ENCODE measurements at places on chromosomes 4 and X.

- DNase-seq: no peak
Measured at GRCh38 chr4:78532046-78532445, 19.5 kb upstream of the ANXA3 start.

- DNase-seq: no peak
Measured at GRCh38 chr4:110085131-110085530, 113.3 kb downstream of the ELOVL6 start.

DNA sequence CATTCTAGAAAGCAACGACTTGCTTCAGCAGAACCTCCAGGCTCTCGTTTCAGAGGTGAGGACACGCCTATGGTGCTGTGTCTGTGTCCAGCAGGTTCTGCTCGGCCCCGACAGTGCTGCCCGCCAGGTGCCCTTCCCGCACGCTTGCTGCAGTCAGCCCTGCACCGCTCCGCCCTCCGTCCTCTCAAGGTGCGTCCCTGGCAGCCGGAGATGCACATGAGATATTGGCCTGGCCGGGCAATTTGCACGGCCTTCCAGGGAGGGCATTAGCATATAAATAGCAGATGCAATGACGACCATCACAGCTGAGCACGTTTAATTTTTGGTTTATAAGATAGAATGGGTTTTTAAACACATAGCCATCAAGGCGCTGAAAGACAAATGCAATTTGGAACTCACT is 14.4 kb downstream of the UVSSA start:
- DNase-seq: no peak

DNA sequence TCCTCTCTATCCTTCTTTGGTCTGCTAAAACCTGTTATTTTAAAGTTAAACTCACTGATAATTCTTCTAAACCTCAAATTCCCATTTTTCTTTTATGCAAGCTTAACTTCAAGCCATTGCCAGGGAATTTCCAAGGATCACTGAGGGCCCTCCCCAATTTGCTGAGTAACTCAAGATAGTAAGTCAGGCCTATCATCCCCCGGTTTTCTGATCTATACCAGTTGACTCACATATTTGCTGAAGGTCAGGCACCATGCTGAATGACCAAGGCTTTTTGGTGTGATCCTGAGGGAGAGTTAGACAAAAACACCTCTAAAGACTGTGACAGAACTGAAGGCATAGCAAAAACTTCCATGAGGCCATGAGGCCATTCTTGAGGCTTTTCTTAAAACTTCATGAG is 1301.9 kb downstream of the PCDH7 start:
- DNase-seq: no peak

- DNase-seq: no peak
Measured at GRCh38 chrX:141903400-141904155, at the start of gene MAGEC1. Gene MAGEC1 (plus strand): TSS chrX:141903894. CDS start chrX:141905073, 1,179 bp downstream.

GRCh38 chr4:173506597-173507211 is 23.3 kb downstream of the HAND2 start:
- DNase-seq: no peak

GRCh38 chr4:76035141-76035540 is 729 bp downstream of the CXCL11 start:
- DNase-seq: no peak

DNA sequence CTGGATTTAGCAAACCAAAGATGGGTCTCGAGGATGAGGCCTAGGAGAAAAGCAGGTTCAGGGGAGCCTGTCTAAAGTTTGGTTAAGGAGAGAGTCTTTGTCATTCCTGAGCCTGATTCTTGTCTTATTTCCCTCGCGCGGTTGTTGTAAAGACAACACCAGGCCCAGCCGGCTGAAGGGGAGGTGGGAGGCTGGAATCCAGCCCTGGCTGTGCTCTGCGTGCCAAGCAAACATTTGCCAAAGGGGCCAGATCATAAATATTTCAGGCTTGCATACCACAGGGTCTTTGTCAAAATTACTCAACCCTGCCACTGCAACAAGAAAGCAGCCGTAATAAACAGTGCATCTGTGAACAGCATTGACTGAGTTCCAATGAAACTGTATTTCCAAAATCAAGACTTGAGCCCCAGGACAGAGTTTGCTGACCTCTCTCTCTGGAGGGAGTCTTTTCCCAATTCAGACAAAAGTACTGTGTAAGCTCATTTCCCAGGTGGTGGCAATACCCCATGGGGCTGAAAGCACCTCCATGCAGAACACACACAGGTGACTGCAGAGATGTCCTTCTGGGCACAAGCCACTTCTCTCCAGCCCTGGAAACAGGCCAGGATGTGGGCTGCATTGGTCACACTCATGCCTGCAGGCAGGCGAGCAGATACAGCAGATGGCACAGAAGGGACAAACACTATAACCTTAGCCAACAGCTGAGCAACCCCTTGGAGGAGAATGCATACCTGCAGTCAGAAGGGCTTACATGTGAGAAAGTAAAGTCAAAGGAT is 320.3 kb downstream of the STK32B start:
- DNase-seq: no peak

GRCh38 chr4:121253961-121254360 is 89.8 kb upstream of the TNIP3 start:
- no peak for DNase-seq

GRCh38 chrX:6694221-6694620 is 159.3 kb upstream of the VCX3A start:
- DNase-seq: no peak

DNA sequence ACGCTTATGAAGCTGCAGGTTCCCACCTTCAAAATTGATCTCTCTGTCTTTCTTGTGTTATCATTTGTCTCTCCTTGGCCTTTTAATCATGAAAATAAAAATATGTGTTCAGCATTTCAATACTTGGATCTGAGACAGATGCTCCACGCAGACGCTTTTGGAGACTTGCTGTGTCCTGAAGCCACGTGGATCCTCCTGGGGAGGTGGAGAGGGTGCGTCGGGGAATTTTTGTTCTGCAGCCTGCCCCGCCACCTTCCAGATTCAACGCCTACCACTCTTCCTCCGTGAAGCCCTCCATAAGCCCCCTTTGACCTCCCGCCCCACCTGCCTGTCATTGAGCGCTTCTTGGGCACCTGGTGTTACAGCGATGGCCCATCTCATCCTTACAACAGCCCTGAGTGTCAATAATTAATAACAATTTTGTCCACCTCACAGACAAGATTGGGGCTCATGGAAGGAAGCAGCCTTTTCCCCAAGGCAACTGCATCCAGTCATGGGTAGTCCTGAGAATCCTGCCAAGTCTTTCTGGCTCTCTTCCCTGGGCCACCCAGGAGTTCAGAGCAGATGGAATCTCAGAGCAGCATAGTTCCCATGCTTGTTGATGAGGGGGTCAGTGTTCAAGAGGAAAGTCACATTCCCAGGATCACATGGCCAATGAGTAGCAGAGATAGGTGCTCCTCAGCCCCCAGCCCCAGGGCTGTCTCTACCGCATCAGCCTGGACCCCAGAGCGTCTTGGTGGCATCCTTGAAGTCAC is 172.6 kb upstream of the PSAPL1 start:
- DNase-seq: no peak

GRCh38 chr4:140645614-140646412 is 77.1 kb upstream of the UCP1 start:
- no peak for DNase-seq

DNA sequence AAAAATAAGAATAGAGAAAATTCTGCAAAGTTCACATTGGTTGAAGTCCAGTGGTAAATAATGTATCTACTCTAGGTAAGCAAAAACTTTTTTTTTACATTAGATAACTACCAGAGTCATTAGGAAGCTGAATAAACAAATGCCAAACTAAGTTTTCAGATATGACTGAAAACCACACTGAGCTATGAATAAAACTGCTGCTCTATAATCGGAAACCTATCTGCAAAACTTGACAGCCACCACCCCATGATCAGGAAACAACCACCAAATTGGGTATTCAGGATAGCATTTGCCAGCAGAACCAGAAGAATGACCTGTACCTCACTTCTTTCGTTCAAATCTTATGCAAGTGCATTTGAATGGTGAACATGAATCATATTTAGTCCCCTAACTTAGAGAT is 173.0 kb upstream of the TET2 start:
- no peak for DNase-seq

GRCh38 chr4:186481998-186482790 is 73.2 kb downstream of the MTNR1A start:
- no peak for DNase-seq

- no peak for DNase-seq
Measured at GRCh38 chr4:8473198-8473919, 32.8 kb downstream of the TRMT44 start.

DNA sequence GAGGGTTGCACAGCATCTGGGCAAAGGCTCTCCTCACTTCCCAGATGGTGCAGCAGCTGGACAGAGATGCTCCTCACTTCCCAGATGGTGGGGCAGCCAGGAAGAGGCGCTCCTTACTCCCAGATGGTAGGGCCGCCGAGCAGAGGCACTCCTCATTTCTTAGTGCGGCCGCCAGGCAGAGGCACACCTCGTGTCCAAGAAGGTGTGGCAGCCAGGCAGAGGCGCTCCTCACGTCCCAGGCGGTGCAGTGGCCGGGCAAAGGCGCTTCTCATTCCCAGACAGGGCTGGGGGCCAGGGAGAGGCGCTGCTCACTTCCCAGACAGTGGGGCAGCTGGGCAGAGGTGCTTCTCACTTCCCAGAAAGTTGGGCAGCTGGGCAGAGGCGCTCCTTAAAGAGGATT is 48.8 kb downstream of the ZNF732 start:
- no peak for DNase-seq

DNA sequence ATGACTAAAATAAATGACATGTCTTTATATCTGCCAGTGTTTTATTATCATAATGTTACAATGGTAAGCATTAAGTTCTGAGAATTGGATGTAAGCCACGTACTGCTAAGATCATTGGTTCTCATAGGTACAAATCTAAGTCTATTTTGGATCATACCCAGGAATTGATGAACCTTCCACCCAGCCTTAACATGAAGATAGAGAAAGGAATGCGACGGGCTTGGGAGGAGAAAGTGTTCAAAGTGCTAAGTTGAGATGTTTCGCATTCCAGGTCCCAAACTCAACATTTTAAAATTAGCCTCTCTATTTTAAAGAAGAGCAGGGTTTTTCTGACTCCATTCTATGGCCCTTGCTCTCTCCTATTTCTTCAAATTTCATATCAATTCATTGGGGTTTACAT is 54.9 kb upstream of the FRAS1 start:
- DNase-seq: no peak

DNA sequence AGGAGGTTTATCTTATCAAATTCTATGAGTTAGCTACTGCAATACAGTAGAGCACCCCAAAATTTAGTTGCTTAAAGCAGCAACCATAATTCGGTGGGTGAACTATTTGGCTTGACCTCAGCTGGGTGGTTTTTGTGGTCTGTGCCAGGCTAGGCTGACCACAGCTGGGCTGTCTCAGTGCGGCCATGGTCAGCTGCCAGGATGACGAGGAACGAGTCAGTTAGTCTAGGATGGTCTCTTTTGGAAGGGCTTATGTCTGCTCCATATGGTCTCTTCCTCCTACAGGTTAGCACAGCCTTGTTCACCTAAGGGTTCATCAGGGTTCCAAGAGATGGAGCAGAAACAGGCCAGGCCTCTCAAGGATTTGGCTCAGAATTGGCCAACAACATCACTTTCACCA is 210.4 kb downstream of the PALLD start:
- DNase-seq: no peak

DNA sequence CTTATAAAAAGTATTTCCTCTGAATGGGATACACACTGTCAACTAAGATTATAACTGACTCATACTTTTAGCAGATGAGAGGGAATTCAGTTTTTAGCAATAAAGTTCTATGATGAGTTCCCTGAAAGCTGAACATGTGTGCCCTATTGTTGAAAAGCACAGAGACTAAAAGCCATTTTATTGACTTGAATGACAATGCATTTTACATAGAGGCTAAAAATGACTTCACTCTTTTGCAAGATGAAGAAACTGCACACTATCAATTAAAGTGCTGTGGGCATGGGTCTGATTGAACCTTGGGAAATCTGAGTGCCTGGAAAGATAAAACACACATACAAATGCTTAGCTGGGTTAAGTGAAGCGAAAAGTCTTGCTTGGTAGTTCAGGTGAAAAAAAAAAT is 633.4 kb downstream of the PDHA2 start:
- DNase-seq: no peak

GRCh38 chrX:153897899-153898298 is 6.6 kb upstream of the AVPR2 start:
- DNase-seq: no peak

GRCh38 chrX:131778269-131779218 is 234.7 kb downstream of the OR13H1 start:
- peak; percentile 70 for DNase-seq

DNA sequence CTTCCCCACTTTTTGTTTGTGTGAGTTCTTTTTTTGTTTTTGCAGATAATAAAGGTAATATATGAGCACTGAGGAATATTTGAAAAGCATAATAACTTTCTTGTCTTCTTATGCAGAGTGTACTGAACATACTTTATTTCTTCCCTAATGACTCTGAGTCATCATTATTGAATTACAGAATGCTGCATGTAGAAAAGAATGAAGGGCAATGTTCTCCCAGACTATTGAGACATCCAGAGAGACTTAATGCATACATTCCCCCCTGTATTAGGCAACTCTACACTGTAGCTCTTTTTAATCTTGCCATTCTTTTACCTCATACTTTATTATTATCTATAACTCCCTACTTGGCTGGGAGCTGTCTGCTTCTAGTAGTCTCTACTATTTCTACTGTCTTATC is 240.5 kb upstream of the ANKRD50 start:
- DNase-seq: no peak

- DNase-seq: no peak
Measured at GRCh38 chr4:155763551-155763950, 4.7 kb downstream of the GUCY1B1 start.

DNA sequence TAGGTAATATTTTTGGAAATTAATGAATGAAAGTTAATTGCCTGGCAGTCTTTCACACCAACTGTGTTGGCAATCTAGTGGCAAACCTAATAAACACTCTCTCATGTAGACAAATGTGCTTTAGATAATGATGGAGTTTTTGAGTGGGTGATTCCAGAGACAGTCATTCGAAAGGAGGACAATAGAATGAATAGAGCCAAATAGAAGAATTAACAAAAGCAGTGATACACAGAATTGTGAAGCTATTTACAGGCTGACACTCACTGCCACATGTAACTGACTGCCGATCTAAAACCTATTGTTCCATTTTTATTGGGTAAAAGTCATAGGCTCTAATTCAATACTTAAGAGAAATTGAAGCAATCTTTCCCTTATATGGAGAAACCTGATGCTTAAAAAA is 338.5 kb downstream of the PCDH7 start:
- no peak for DNase-seq

GRCh38 chr4:19958848-19959247 is 292.9 kb upstream of the SLIT2 start:
- no peak for DNase-seq

DNA sequence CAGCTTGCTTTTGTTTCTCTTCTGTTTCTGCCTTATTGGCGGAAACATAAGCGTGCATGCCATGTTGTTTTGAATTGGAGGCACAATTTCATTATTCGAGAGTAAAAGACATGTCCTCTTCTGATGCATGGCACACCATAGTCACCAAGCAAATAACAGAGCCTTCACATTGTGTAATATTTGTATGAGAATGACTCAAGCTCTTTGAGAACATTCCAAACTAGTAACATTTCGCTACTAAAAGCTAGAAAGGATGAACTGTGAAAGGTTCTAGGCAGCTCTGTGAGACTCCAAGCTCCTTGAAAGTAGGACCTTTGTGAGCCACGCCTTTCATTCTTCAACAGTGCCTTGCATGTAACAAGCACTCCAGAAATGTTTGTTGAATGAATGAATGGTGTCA is 9.2 kb upstream of the ANXA3 start:
- no peak for DNase-seq

Data from activated T-cell treated with anti-CD3 and anti-CD28 coated beads, Interleukin-2, amount 50 U/mL, for 48 hours (primary cell).